Hair follicle dermal papilla cell (primary cell): ENCODE measurements at places on chromosomes 16 and 17. TPM values are rescaled to one million over a fixed set of nuclear protein-coding genes. Genes with fewer than 3 reads are reported as not detected.

The CCT6B gene
- total RNA-seq: 3.0 and 3.2 TPM in 2 replicates

The CCL3 gene
- total RNA-seq: not detected in 2 replicates

The CDYL2 gene
- 7.4 and 13.0 TPM in 2 replicates for total RNA-seq

The PYCARD gene
- total RNA-seq: 29.9 and 39.4 TPM in 2 replicates
